Hematopoietic multipotent progenitor cell treated with erythropoietin and hydrocortisone succinate and interleukin-3 and kit ligand, for 8 days (in vitro differentiated cells): ENCODE measurements at places on chromosomes 7 and 10.

DNA sequence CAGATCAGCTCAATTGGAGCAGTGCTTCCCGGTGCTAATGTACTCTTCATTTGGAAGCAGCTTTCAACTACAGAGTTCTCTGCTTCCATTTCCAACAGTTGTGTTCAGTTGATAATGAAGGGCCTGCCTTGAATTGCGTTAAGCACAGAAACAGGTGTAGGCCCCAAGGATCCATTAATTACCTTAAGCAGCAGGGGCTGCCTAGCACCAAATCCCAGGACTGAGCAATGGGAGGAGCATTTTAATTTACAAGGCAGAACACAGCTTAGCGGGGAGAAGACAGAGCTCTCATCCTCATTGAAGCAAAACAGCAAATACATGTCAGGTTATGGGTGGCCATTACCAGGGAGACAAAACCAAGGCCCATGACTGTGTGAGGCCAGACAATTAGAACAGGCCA is 349.6 kb downstream of the TFEC start:
- no peak for DNase-seq

DNA sequence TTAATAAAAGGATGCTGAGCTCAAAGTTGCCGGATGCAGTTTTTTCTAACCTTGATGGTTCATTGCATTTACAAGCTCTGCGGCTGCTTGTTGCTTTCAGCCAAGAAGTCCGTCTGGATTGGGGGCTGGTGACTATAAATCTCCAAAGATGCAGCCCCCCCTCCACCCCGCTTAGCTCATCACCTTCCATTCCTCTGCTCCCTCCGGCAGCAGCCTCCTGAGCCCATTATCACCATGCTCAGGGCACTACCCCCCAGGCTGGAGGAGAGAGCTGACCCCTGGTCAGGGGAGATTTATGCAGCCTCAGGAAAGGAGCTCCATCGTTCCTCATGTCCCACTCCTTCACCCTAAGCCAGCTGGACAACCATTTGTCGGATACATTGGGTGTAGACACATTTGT is 55.3 kb upstream of the ZRANB1 start:
- no peak for DNase-seq

DNA sequence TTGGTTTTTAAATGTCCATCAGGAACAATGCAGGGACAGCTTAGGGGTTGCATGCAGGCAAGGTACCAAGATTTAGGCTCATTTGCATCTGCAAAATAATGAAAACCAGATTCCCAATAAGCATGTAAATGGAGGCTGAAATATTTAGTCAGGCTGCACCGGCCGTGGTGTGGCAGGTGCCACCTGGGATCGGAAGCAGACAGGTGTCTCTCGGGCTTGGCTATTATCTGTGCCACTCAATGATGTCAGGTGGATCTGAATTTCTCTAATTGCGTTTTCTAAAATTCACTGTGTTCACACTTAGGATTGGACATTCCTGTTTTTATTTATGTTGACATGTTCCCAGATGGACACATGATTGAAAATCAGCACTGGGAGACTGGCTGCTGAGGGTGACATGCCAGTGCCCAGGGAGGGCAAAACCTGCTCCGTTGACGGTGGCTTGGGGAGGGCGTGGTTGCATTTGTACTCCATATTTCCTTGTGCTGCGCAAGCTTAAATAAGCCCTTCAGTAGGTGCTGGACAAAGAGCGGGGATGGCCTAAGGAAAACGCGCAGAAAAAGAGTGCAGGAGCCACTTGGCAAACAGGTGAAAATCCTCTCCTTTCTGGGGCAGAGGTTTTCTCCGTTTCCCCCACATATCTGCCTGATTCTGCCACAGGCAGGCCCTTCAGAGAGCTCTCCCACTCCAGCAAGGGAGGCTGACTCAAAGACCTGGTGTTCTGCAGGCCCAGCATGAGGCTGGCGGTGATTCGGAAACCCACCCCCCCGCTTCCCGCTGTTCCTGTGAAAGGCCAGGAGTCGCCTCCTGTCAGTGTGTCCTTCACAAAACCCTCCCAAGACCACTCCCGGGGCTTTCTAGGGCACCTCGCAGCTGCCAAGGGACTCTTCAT is 142.5 kb downstream of the WDR37 start:
- no peak for DNase-seq

DNA sequence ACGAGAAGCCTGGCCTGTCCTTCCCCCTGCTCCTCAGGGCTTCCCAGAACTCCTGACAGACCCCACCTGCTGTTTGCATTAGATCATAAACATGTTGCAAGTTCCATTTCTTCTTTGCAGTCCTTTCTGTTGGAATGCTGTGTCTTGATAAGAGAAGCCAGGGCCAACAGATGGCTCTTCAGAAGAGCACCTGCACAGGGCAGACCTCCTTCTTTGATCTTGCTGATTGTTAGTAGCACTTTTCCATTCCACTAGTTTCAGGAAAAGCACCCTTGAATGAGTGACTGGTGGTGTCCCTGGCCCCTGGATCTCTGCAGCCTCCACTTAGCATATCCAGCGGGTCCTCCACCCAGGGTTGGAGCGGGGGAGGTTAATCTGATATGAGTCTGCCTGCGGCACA is 243.2 kb downstream of the GFRA1 start:
- no peak for DNase-seq

- DNase-seq = no peak
Observed at GRCh38 chr10:58651040-58651439, 138.4 kb downstream of the BICC1 start.

- no peak for DNase-seq
Observed at GRCh38 chr10:132140167-132140925, 46.4 kb upstream of the DPYSL4 start.

- peak; percentile 84 for DNase-seq
Observed at GRCh38 chr7:8217200-8218068, 44.5 kb downstream of the ICA1 start.

- no peak for DNase-seq
Observed at GRCh38 chr7:31979690-31980330, 90.4 kb downstream of the PDE1C start.

DNA sequence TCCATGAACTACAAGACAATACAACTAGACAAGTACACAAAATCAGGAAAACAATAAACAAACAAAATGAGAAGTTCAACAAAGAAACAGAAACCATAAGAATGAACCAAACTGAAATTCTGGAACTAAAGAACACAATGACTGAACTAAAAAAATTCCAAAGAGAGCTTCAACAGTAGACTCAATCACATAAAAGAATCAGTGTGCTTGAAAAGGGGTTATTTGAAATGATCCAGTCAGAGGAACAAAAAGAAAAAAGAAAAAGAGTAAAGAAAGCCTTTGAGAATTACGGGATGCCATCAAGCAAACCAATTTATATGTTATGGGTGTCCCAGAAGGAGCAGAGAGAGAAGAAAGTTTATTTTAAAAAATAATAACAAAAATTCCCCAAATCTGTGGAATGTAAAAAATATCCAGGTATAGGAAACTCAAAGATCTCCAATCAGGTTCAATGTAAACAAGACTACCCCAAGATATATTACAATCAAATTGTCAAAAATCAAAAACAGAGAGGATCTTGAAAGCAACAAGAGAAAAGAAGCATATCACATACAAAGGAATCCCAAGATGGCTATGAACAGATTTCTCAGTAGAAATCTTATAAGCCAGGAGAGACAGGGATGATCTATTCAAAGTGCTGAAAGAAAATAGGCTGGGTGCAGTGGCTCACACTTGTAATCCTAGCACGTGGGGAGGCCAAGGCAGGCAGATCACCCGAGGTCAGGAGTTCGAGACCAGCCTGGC is 18.7 kb downstream of the COG5 start:
- DNase-seq = no peak

GRCh38 chr7:130930681-130931080 is 196.7 kb upstream of the KLF14 start:
- DNase-seq = no peak

- no peak for DNase-seq
Observed at GRCh38 chr10:3323865-3324498, 151.4 kb upstream of the PITRM1 start.

DNA sequence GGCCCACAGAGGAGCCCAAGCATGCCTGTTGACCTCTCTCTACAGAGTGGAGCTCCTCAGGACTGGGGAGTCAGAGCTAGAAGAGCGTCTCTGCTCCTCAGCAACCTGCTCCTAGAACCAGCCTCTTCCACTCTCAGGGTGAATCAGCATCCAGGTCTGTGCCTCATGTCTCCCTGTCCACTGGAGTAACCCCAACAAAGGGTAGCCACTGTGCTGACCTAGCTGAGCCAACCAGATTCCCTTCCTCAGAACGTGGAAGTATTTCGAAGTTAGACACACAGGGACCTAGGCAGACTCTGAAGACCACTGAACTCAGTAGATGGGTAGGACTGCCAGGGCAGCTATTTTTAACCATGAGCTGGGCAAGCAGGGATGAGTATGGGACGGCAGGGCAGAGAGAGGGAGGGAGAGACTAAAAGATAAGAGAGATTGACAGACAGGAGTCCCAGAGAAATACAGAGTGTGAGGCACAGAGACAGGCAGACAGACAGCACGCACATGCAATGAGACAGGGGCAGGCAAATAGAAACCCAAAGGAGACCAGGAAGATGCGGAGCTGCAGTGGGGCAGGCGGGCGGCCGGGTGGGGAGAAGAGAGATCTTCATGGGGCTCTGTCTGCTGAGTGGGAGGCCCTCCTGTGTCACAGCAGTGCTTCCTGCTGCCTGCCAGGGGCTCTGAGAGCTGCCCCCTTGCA is 56.7 kb downstream of the OSBPL3 start:
- peak; percentile 67 for DNase-seq

GRCh38 chr7:101167645-101168411 is 2.5 kb upstream of the VGF start:
- DNase-seq = no peak

DNA sequence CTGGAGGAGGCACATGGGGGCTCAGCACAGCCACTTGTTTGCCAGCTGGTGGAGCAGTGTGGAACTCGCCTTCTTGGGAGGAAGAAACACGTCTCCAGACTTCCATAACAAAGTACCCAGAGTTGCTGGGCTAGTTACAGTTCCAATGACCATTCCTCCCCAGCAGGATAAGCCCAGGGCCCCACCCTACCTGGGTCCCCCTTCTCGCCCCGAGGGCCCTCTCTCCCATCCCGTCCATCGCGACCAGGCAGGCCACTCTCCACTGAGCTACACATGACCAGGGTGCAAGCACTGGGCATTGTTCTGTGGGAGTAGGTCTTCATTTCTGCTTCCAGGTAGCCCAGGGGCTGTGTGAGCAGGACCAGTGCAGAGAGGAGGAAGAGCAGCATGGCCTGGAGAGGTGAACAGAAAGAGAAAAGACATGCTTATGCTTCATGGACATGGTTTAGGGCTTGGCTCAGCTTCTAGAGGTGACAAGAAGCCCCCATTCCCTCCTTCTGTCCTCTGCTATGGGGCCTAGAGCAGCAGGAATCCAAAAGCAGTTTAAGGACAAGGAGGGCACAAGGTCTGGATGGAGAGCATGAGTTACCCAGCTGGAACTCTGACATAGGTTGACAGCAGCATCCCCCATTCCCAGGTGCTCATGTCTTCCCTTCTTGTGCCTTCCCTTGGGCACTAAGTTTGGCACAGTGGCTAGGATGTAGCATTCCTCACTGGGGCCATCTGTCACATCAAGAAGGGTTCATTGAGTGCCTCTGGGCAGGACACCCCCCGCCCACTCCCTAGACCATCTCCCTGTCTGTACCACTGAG is 2.4 kb downstream of the SFTPD start:
- no peak for DNase-seq

DNA sequence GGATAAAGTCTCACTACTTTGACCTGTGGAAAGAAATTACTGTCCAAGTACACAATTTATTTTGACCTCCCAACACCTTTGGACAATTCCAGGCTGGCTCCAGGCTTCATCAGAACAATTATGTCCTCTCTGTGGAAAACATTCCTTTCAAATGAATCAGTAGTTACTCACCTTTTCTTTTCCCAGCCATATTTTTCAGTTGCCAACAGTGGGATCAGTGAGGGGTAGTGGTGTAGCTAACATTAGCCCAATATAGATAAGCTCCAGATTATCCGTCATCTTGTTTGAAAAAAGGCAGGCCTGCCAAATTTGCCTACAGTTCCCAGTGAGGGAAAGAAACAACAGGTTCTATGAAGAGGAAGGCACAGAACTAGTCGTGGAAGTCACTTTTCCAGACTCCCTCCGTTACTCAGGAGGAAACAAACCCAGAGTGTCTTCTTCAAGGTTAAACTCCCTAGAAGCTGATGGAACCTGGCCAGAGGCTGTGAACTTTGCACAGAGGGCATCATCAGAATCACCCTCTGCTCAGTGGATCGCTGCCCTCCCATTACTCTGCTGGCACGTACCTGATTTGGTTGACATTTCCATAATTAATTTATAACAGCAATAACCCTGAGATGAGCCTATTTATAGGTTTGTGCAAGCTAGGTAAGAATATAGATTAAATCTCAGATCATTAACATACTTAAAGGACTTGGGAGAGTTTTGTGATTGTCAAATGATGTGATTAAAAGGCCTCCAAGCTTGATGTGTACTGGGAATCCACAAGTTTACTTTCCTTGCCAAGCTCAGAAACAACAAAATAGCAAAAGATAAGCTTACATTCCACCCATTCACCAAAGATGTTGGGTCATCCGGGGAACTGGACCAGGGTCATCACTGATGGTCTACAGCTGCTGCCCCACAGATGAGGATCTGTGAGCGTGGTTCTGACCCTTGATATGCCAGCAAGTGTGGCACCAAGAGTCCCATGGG is 654.6 kb upstream of the GALNT17 start:
- DNase-seq = no peak

DNA sequence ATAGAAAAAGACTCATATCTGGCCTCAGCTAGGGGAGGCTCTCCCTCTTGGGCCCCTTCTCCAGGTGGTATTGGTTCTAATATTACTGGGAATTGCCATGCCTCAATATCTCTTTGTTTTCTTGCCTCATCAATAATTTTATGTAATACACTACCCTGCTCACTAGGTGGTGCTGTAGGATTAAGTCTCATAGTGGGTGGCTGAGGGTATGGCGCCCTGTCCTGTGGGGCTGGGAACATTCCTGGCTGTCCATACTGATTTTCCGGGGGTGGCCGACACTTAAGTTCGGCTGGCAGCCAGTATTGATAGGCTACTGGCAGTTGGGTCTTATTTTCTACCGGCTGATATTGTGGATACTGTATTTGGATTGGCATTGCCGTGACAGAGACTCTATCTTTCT is 9.0 kb upstream of the TAS2R3 start:
- DNase-seq = peak; percentile 69

DNA sequence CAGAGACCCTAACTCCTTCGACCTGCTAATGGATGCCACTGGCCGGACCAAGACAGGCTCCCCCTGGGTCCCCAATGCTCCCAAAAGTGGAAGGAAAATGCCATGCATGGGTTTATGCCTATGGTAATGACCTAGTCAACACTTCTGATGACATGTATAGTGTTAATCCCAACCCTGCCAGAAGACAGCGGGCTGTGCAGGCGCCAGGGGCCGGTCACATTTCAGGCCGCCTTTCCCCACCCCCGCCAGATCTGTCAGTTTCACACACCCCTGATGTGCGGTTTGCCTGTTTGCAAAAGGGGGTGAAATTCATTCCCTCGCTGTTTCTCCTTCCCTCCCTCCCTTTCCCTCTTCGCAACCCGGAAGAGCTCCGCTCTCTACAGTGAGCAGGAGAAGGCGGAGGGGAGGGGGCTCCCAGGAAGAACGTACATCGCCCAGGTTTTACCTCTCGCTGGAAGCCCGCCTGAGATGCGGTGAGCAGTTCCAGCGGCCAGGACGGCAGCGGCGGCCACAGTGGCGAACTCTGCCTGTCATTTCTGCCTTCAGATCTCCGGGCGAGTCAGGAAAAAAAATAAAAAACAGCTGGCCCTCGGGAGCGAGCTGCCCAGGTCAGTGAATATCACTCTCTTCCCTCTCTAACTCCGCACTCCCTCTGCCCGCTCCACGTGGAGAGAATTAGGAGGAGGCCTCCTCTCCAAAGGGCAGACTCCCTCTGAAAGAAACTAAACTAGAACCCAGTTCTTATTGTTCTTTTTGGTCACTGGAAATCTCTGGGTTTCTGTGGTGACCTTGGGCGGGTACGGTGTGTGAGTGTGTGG is 9.4 kb upstream of the GATA3 start:
- no peak for DNase-seq
